ENCODE measurements at places on chromosomes 7 and 10.
A peak's percentile ranks its signal among the peaks of the same experiment; 100 is the strongest.

DNA sequence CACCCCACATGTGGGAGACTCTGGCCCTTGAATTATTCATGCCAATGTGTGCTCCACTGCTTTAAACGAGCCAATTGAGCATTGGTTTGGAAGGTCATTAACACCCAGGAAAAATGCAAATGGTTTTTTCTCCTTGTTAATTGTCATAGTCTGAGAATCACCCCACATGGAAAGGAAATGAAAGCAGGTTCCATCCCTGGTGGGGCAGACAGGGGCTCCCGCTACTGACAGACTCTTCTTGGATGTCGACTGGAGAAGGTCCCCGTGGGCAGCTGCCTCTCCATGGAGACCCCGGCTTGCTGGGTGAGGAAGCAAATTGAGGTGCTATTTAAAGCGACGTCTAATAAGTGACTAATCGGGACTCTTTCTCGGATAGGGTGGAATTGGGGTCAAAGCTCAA lies 32.0 kb upstream of the EN2 start:
- DNase-seq = no peak

- DNase-seq = peak; percentile 76
These were observed at the start of gene COL13A1 for GRCh38 chr10:69801434-69802315. Gene COL13A1 (plus strand): TSS chr10:69801906. CDS start chr10:69802424, 518 bp downstream.

- peak; percentile 89 for DNase-seq
These were observed 20.8 kb upstream of the OR6B1 start for GRCh38 chr7:143979359-143979758.

- DNase-seq = peak; percentile 80
These were observed 1.2 kb upstream of the TMEM178B start for GRCh38 chr7:141072548-141073172.

DNA sequence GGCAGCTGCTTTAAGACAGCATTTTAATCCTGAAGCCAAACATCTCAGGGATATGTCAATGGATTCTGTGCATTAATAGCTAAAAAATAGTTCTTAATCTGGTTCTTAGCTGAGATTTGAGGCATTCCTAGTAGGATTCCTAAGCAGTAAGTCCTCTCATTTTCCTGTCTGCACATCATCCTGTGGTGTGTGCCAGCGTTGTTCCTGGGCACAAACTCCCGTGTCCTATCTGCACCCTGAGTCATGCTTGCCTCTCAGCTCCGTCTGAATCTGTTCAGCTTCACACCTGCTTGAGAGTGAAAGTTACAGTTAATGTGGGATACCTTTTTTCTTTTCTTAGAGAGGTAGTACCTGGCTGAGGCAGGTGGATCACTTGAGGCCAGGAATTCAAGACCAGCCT lies 19.5 kb downstream of the BAG3 start:
- DNase-seq = no peak

GRCh38 chr7:70354409-70355169 lies 756.3 kb downstream of the AUTS2 start:
- no peak for DNase-seq

GRCh38 chr7:45580053-45580872 lies 6.1 kb downstream of the ADCY1 start:
- DNase-seq = no peak

GRCh38 chr7:111845853-111846252 lies 283.6 kb upstream of the IMMP2L start:
- no peak for DNase-seq

DNA sequence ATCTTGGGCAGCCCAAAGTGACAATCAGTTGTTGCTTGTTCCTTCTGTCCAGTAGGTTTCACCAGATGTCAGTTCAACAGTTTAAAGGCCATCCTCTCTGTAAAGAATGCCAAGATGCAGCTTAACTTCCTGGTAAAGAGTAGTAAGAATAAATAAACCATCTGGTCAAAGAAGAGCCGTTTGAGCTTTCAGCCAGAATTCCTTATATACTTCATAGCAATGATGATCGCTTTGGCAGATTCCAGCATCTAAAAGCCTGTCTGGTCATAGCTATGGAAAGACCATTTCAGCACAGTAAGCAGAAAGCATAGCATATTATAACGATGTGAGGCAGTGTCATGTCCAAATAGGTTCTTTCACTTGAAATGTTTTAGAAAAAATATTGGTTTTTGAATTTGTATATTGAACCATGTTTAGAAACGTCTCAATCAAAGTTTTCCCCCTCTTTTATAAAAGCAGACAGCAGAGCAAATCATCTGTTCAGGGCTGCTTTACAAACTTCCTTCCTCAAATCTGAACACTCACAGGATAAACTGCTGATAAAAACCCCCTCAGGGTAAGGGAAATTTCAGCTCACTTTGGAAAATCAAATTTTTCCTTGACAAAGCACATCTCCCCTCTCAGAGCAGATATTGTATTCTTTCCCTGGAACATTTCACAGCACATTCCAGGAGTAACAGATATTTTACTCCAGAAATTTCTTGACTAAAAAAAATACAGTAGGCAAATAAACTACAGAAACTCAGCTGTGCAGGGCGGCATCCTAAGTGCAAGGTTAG lies 184.1 kb downstream of the NOC3L start:
- DNase-seq = no peak

DNA sequence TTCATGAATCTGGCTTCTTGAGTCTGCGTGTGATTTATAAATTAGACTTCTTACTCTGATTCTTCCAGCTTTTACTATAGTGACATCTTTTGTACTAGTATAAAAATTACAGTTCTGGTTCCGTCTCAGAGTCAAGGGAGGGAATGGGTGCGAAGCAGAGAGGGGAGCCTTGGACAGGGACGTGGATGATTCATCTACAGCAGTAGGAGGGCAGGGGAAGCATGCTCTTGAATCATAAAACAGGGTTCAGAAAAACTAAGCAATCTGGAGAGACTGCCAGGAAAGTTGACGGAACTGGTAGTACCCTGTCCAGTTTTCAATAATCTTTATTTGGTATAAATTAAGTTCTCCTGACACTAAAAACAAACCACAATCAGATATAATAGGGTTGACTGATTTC lies 58.1 kb downstream of the ITGA8 start:
- no peak for DNase-seq

GRCh38 chr7:103524042-103524907 lies 78.3 kb upstream of the SLC26A5 start:
- DNase-seq = peak; percentile 23

DNA sequence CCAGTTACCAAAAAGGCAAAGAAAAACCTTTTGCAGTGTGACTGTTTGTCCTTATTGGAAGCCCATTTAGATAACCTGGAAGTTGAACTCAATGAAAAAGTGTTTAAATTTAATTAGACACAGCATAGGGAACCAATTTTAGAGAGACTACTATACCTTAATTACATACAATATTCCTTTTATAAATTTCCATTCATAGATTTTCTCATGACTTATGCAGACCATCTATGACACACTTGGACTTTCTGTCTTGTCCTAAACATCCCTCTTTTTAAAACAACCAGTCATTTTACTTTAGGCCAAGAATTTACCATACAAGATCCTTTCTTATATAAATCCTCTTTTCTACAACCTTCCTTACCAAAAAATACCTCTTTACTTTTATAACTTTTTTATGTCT lies 61.6 kb downstream of the MTURN start:
- no peak for DNase-seq

Data from HCEC 1CT (cell line).